ENCODE measurements at places on chromosomes 3 and 15. TPM values are rescaled to one million over a fixed set of nuclear protein-coding genes. Genes with fewer than 3 reads are reported as not detected.

GRCh38 chr3:184727357-184728009, 15.6 kb upstream of the MAGEF1 start:
- H3K4me3 ChIP-seq: no peak overlapping the region
- no peak overlapping the region for H3K27ac ChIP-seq
- DNase-seq: no peak
- no peaks in the 10 kb centered on the region for H3K27me3 ChIP-seq

DNA sequence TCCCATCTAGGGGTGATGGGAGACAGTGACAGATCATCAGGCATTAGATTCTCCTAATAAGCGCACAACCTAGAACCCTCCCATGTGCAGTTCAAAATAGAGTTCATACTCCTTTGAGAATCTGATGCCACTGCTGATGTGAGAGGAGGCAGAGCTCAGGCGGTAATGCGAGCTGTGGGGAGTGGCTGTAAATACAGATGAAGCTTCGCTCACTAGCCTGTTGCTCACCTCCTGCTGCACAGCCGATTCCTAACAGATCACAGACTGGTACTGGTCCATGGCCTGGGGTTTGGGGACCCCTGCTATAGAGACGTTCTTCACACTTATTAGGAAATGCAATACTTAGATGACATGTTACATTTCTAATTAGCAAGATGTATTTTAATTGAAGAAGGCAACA, 154.4 kb downstream of the CBLB start:
- H3K4me3 ChIP-seq: no peak overlapping the region
- DNase-seq: no peak
- H3K36me3 ChIP-seq: peaks cover 29% of the 10 kb centered on the region

- H3K36me3 ChIP-seq: no peaks in the 10 kb centered on the region
- H3K27me3 ChIP-seq: peaks cover 6% of the 10 kb centered on the region
- H3K4me1 ChIP-seq: no peaks in the 10 kb centered on the region
- no peak overlapping the region for H3K4me3 ChIP-seq
- H3K27ac ChIP-seq: no peak overlapping the region
Observed at GRCh38 chr3:51874411-51874810, 990 bp downstream of the IQCF5 start.

- H3K27me3 ChIP-seq: no peaks in the 10 kb centered on the region
- peaks cover 89% of the 10 kb centered on the region for H3K4me1 ChIP-seq
- H3K27ac ChIP-seq: peak overlapping the region; percentile 89
Observed at GRCh38 chr3:13012221-13012691, 61.0 kb downstream of the IQSEC1 start.

REC114 gene
- not detected for total RNA-seq

FAM3D gene
- 5.8 TPM for total RNA-seq

ANKUB1 gene
- 3.1 TPM for total RNA-seq

KNG1 gene
- not detected for total RNA-seq

SLC6A11 gene
- not detected for total RNA-seq

CHRFAM7A gene
- 9.6 TPM for total RNA-seq

ESYT3 gene
- 40.3 TPM for total RNA-seq

A4GNT gene
- 0.41 TPM for total RNA-seq

Measured in lower lobe of right lung (tissue), 2 donors.